ENCODE measurements at places on chromosomes 4 and X. TPM values are rescaled to one million over a fixed set of nuclear protein-coding genes. Genes with fewer than 3 reads are reported as not detected.

DNA sequence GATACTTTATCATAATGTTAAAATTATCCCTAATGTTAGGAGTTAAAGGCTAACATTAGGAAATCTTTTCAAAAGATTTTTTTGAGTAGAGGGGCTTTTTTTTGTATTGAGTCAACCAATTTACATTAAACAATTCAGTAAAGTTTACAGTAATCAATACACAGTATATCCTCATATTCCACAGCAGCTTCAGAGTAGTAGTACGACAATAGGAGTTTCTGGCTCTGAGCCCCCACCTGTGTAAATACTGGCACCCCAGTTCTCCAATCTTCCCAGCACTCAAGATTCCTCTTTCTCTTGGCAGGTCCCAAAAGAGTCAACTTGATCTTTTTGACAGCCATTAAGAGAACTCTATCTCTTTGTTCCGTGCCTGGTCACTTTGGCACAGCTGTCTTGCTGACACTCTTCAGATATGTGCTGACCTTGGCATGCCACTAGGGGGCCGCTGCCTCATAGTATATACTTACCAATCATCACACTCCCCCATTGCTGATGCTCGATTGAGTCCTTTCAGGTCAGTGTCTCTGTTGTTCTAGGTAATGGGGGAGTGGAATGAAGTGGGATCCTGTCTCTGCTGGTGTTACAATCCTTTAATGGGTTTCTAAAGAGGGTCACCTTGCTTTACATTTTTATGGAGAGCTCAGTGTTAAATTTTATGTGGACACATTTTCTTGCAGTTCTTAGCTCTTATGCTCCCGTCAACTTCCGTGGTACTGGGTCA lies 19.5 kb upstream of the CCNI start:
- DNase-seq = no peak

GRCh38 chrX:136450050-136450830 lies 37.5 kb upstream of the BRS3 start:
- DNase-seq = no peak

DNA sequence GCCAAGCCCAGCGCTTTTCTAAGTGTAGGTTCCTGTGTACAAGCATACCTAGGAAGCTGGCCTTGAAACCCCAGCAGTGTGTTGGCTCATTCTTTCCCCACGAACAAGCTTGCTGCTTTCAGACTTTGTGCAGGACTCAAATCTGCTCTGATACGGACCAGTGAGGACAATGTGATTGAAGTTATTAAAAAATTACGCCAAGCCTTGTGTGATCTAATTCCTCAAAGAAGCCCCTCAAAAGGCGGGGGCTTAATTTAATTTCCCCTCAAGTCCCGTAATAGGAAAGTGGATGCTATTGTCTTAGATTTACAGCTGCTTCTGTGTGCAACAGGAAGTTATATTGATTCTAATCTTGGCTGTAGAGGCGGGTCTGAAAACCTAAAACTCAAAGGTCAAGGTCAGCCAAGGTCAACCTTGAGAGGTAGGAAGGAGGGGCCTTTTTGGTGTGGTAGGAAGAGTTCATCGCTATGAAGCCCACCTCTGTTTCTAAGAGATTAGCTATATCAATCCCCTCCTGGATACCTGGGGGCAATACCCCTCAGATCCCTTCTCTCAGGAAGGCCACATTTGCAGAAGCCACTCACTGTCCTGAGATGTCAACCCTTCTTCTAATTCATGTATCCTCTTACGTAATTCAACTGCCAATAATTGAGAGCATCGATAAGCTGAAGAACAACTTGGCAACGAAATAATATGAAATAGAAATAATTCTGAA lies 45.1 kb downstream of the TBC1D9 start:
- no peak for DNase-seq

DNA sequence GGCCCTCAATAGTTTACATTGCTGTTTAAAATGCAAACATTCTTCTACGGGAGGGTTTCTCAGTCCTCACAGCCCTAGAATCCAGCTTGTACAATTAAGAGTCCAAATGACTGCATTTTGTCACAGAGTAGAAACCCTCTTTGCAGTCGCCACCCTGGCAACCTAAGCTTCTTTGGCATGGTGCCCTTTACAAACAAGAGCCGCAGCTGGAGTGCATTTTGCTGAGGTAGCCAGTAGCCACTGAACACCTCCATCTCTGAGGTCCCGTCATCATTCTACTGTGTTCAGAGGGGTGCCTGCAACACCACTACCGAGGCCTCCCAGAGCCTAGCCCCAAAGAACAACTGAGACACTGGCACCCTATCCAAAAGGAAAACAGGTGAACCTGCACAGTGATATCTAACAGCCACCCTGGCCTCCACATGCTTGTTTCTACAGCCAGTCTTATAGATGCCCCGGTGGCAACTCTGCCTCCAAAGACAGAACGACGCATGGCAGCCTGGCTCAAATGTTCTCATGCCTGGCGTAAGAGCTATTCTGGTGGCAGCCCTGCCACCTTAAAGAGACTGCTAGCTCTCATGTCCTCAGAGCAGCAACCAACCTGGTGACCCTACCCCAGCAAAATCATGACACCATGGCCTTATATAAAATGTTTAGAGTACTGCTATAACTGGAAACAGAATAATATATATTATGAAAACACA lies 801.9 kb downstream of the TECRL start:
- no peak for DNase-seq

DNA sequence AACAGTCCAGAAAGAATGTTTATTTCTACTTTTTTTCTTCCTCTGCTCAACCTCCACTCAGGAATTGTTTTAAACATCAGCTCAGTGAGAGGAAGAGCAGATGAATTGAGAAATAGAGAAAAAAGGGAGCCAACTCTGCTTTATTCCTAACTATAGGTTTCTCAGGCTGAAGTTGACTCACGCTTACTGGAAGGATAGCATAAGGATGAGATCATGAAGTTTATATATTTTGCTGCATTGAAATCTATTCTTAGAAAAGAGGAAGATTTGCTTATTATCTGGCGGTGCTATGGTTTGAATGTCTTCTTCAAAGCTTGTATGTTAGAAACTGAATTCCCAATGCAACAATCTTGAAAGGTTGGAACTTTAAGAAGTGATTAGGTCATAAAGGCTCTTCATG lies 1673.4 kb upstream of the PCDH7 start:
- no peak for DNase-seq

DNA sequence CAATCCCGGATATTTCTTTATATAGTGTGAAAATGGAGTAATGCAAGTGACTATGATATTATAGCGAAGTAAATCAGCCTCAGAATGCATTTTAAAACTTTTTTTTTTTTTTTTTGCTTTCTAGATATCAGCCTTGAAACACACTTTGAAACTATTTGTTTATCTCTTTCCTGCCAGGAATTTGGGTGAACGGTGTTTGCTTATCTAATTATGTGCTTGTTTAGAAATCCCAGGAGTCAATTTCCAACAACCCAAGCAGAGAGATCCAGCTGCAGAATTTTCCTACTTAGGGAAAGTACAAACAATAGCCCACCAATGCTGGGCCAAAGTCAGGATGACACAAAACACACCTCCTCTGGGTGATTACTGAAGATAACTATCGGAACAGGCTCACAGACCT lies 958.8 kb downstream of the PCDH18 start:
- DNase-seq = no peak

GRCh38 chrX:72236841-72237240 lies 2.0 kb downstream of the ERCC6L start:
- no peak for DNase-seq

IDH3G gene
- total RNA-seq = 21.0 TPM

NOX1 gene
- total RNA-seq = 1.3 TPM

PSMD10 gene
- 69.0 TPM for total RNA-seq

BEX4 gene
- 49.5 TPM for total RNA-seq

All from urinary bladder (tissue), 4 donors.